Glutamatergic neuron (in vitro differentiated cells): ENCODE measurements at places on chromosomes 5 and 9. TPM values are rescaled to one million over a fixed set of nuclear protein-coding genes. Genes with fewer than 3 reads are reported as not detected.

GRCh38 chr9:90966480-90967144, 165.0 kb downstream of the SYK start:
- DNase-seq, result no peak
- no peaks in the 10 kb centered on the region for H3K4me1 ChIP-seq
- peaks cover 5% of the 10 kb centered on the region for H3K27me3 ChIP-seq

DNA sequence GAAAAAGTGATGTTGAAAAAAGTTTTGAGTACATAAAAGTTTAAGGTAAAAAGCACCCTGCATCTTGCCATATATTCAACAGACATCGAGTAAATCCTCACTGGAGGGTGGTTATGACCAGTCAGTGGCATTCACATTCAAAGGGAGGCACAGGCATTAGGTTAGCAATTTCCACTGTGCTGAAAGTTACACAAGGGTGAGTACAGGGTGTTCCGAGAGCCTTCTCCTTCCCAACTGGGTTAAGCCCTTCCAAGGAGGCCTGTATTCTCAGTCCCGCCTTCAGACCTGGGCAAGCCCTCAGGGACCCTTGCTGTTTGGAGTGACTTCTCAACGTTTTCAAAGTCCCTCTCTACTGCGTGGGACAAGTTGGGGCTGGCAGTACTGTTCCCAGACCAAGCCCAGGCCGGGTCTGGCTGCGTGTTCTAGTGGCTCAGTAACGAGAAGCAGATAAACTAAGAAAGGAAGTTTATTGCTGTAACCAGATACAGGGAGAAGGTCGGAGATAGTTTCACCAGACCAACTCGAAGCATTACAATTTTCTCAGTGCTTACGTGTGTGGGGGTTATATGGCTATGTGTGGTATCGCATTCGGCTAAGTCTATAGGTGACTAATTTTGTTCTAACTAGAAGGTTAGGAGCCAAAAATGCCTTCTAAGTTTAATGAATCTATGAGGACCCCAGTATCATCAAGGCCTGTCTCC, 13.0 kb upstream of the SETX start:
- no peak overlapping the region for H3K27ac ChIP-seq
- DNase-seq, result no peak
- no peaks in the 10 kb centered on the region for H3K27me3 ChIP-seq
- H3K36me3 ChIP-seq, result no peaks in the 10 kb centered on the region

- peak overlapping the region; percentile 90 for H3K27ac ChIP-seq
- H3K27me3 ChIP-seq, result peaks cover 8% of the 10 kb centered on the region
- peak overlapping the region; percentile 100 for H3K4me3 ChIP-seq
- H3K36me3 ChIP-seq, result peaks cover 5% of the 10 kb centered on the region
These were observed 732 bp upstream of the SMIM15 start for GRCh38 chr5:61162832-61163567.

DNA sequence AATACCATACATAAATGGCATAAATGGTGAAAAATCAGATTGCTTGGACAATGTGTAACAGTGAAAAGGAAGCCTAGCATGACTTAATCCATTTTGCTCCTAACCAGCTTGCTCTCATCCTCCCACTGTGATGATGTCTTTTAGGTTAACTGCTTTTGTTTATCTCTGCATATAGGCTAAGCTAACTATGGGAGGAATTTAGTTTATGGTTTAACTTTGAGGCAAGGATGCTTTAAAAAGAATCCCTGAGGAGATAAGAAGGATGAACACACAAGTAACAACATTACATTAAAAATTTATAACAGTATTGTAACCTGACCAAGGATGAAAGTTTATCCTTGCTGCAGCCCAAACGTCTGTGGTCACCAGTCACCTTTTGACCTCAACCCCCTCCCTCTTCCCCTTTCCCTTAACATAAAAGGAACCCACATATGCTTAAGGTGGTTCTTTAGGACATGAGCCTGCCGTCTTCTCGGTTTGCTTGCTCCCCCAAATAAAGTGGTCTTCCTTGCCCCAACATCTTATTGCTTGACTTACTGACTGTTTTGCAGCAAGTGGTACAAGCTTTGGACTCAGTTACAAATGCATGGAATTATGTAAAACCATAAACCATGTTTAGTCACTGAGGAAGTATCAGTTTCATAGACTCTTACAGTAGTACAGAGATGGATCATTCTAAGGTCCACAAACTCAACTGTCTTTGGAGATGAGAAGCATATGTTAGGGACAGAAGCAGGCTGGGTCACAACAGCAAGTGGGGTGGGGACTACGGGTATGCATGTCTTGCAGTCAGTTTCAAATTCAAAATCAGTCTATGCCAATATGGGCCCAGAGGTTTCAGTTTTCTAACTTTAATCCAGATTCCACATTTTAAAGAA, 31.3 kb downstream of the AGXT2 start:
- H3K4me1 ChIP-seq, result peaks cover 6% of the 10 kb centered on the region
- no peaks in the 10 kb centered on the region for H3K36me3 ChIP-seq
- DNase-seq, result no peak
- no peak overlapping the region for H3K27ac ChIP-seq
- H3K4me3 ChIP-seq, result no peak overlapping the region
- no peaks in the 10 kb centered on the region for H3K27me3 ChIP-seq

DNA sequence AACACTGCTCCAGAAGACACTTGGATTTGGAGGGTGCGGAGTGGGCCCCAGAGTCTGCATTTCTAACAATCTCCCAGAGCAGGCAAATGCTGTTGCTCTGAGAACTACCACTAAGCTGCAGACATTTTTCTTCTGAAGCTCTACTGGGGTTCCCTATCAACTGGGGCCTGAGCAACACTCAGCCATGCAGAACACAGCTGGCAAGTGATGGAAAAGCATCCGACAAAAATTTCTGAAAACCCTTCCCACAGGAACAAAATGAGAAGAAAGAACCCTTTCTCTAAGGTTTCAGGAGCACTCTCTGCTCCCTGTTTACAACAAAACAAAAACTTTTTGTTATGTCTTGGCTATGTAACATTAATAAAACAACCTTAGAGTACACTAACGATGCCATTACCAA, 516.9 kb downstream of the CTNND2 start:
- DNase-seq, result no peak
- no peaks in the 10 kb centered on the region for H3K36me3 ChIP-seq
- H3K4me1 ChIP-seq, result peaks cover 24% of the 10 kb centered on the region
- H3K27ac ChIP-seq, result no peak overlapping the region
- peaks cover 9% of the 10 kb centered on the region for H3K27me3 ChIP-seq
- no peak overlapping the region for H3K4me3 ChIP-seq

GRCh38 chr5:169301386-169301934, 521 bp upstream of the SLIT3 start:
- H3K27ac ChIP-seq, result no peak overlapping the region
- H3K4me3 ChIP-seq, result peak overlapping the region; percentile 82
- no peaks in the 10 kb centered on the region for H3K36me3 ChIP-seq
- H3K27me3 ChIP-seq, result peaks cover 16% of the 10 kb centered on the region
- H3K4me1 ChIP-seq, result peaks cover 8% of the 10 kb centered on the region

RNF183 gene
- total RNA-seq, result not detected

NUDT12 gene
- total RNA-seq, result 10.9 TPM

NUTM2G gene
- not detected for total RNA-seq
